Stimulated activated CD4-positive, alpha-beta T cell treated with anti-CD3 and anti-CD28 coated beads, Interleukin-4, amount 100 ng/mL, for 1 hour (primary cell): ENCODE measurements at places on chromosomes 13 and 19.

DNA sequence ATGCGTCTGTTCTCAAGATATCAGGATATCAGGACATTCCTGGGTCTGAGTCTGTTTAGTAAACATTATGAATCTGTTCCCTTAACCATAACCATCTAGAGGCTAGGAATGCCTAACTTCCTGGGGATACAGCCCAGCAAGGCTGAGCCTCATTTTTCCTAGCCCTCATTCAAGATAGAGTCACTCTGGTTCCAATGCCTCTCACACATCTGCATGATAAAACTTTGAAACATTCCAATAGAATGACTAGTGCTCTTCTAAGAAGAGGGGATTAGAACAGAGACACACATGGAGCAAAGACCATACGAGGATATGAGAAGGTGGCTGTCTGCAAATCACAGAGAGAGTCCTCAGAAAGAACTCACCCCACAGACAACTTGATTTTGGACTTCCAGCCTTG, 20.6 kb upstream of the CABP5 start:
- DNase-seq = no peak

DNA sequence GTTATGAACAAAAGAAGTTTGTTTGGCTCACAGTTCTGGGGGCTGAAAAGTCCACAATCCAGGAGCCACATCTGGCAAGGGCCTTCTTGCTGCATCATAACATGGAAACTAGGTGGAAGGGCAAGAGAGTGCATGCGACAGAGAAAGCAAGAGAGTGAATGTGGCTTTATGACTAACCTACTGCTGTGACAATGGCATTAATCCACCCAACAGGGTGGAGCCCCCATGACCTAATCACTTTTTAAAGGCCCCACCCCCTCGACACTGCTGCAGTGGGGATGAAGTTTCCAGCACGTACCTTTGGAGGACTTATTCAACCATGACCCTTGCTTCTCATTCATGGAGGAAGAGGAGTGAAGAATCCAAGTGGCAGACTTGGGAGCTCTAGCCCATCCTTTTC, 30.0 kb upstream of the RFXAP start:
- DNase-seq = no peak

DNA sequence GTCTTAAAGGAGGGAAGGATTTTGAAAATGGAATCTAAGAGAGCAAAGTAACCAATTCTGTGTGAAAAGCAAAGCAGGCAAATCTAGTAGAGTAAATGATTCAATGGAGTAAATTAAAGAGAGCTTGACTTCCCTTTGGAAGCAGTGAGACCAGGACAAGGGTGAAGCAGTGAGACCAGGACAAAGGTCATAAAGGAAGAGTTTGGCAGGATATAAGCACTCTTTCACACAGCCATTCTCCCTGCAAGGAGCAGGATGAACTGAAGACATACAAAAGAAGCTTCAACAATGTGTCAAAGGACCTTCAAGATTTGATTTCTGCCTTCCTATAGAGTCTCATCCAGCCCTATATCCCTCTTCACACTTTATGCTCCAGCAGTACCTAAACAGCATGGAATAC, 123.8 kb downstream of the ENOX1 start:
- DNase-seq = no peak

- DNase-seq = no peak
These were observed 144.9 kb downstream of the COL4A1 start for GRCh38 chr13:110162053-110162452.

DNA sequence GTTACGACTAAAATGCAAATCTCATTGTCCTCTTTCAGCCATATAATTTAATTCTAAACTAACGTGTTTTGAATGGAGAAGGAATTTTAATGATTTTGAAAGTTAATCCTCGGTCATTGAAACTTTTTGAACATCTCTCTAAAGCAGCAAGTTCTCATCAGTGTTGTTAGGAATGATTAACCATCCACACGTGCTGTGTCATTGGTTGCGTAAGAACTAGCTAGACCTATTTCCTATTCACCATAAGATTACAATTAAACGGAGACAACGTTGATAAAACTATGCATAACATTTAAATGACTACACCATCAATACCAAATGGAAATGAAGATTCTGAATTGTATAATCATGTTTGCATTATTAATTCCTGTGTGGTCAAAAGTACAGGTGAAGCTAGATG, 155.6 kb upstream of the IRS2 start:
- DNase-seq = no peak

- no peak for DNase-seq
These were observed 16.6 kb downstream of the LMO7 start for GRCh38 chr13:75652726-75653125.
